Stimulated activated CD4-positive, alpha-beta T cell treated with anti-CD3 and anti-CD28 coated beads, Interleukin-15, amount 100 ng/mL, for 1 hour (primary cell): ENCODE measurements at places on chromosomes 7 and 10.

DNA sequence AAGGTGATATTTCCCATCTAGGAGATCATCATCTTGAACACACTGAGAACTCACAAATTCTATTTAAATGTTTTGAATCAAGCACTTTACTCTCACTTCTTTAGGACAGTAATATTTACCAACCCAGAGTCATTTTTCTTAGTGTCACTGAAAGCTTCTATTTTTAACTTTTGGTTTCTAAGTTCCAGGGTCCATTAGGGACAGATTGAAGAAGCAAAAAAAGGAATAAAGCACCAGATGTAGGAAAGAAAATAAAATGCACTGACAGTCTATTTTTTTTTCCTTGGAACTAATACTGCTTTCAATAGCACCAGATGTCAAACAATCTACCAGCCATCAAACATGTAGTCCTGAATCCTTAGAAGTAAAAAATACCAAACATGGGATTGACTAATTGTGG lies 526.7 kb upstream of the LRRN3 start:
- no peak for DNase-seq

GRCh38 chr7:4873071-4873944 lies 10.2 kb downstream of the RADIL start:
- DNase-seq: no peak

DNA sequence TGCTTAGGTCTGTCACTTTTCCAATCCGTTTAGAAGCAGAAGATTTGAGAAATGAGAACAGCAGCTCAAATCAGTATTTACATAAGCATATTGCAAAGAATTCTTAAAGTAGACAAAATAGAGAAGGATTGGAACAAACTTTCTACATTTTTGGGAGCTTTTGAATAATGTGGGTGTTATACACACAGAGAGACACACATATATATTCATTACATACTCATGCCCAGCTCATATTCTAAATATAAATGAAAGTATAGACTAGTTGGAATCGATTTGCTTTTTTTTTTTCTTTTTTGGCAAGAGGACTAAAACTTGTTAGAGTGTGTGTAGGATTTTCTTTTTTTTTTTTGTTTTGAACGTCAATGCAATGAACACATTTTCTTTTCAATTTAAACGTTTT lies 538.9 kb downstream of the AUTS2 start:
- DNase-seq: no peak

DNA sequence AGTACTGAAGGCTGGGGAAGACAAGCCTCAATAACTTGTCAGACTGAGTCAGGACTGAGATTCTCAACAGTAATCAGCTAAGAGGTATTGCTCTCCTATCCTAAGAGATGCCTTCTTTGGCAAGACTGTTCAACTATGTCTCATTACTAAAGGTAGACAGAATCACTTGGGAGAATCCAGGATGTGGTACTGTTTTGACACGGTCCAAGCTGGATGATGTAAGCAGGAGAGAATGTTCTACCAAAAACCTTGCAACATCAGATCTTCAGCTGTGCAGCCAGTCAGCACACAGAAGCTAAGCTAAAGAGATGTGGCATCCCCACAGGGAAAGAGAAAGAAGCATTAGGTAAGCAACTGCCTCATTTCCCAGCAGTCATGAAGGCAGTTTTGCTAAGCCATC lies 391.4 kb downstream of the NRG3 start:
- DNase-seq: no peak

DNA sequence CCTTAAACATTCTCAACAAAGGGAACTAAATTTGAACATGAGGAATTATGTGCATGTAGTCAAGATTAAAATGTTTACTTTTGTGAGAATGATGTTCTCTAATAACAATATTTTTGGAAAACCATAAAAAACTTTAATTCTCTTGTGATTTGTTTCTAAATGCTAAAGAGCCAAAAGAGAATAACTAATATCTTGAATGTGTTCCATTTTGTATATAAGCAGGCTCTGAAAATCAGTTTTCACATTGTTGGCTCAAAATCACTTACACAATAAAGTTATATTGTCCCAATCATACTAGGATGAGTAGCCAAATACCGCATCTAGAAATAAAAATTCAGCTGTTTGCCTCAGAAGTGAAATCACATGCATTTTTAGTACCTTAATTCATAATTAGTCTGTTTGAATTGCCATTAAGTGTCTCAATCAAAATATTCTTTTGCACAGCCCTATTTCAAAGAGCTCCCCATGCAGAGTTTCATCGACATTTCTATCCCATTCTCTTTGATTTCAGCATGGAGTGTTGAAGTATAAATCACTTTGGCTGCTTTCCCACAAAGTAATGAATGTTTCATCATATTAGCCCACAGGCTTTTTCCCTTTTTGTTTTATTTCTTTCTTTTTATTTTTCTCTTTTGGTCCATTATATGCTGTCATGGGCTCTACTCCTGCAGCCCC lies 420.3 kb upstream of the POM121L12 start:
- no peak for DNase-seq

- no peak for DNase-seq
These were observed 4.8 kb upstream of the DMTF1 start for GRCh38 chr7:87147500-87147899.

GRCh38 chr7:122137251-122138077 lies 6.6 kb downstream of the AASS start:
- DNase-seq: no peak

DNA sequence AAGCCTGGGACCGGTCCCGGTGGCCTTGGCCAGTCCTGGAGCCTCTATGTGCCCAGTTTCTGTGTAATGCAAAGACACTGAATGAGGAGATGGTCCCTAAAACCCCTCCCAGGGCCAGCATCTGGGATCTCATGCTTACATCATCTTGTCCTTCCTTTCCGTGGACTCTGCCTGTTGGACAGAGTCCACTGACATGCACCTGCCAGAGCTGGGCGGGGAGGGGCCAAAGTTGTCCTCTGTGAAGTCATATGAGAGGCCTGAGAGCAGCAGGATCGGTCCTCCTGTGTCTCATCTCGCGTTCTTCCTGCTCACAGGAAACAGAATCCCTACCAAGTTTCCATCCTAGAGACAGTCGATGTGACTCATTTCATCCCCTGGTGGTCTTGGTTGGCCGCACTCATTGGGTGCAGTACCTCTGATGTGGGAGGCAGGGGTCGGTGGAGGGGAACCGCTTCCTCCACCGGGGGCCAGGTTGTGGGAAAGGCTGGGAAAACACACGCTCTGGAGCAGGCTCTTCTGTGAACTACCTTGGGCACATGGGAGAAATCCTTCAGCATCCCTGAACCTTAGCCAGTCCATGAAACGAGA lies 389.6 kb upstream of the PODXL start:
- DNase-seq: no peak

DNA sequence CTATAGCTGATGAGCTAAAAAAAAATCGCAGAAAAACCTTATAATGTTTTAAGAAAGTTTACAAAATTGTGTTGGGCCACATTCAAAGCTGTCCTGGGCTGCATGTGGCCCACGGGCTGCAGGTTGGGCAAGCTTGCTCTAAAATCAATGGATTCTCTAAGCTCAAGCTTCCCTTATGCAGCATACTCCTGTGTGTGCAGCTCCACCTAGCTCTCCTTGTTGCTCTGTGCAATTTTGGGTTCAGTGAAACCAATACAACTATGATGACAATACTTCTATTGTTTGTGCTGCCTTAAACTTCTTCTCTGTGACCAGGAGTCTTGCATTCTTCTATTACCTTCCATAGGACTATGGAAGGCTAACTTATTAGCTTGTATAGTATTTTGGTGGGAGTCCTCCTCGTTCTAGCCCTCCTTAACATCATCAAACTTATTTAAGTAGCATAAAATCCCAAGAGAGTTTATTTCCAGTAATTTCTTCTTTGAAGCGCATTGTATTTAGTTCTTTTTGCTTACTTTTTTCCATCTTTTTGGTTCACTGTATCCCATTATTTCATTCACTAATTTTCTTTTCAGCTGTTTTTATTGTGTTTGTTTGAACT lies 170.9 kb upstream of the SMIM30 start:
- no peak for DNase-seq

GRCh38 chr7:17986851-17987250 lies 40.8 kb downstream of the PRPS1L1 start:
- DNase-seq: no peak

- no peak for DNase-seq
These were observed 695.5 kb downstream of the GRM8 start for GRCh38 chr7:126557271-126557670.

GRCh38 chr7:43768887-43769272 lies 10.4 kb downstream of the BLVRA start:
- no peak for DNase-seq

DNA sequence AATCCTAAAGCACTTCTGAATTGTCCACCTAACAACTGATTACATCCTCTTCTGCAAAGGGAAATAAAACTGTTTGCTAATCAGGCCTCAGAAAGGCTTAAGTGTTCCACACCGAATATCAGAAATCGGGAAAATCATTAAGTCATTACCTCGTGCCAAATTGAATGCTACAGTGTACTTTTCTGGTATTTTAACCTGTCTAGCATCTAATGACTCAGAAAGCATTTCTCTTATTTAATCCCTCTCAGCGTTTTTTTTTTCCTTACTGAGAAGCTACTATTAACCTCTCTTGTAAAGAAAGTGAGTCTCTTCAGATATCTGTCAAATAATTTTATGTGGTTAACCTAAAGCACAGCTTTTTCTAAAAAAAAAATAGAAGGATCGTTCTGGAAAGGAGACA lies 28.6 kb downstream of the VIM start:
- no peak for DNase-seq

- DNase-seq: no peak
These were observed 114.0 kb downstream of the RAB18 start for GRCh38 chr10:27618036-27618615.

DNA sequence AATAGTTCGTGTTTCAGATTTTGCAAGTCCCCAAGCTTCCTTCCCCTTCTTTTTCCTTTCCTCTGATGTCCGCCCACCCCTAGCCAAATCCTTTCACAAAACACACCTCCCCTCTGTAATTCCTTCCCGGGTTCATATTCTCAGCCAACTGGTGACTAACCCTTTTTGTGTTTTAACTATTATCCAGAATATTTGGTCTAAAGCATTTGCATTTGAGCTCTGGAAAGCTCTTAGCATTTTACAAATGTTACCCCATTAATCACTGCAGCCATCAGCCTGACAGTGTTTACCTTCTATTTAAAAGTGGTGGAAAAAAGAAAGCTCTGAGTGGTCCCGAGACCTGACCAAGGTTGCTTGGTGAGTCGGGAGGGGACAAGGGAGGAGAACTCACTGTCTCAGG lies 139.0 kb downstream of the CREB5 start:
- no peak for DNase-seq

- DNase-seq: no peak
These were observed 49.3 kb downstream of the FBXL13 start for GRCh38 chr7:103025341-103025740.

DNA sequence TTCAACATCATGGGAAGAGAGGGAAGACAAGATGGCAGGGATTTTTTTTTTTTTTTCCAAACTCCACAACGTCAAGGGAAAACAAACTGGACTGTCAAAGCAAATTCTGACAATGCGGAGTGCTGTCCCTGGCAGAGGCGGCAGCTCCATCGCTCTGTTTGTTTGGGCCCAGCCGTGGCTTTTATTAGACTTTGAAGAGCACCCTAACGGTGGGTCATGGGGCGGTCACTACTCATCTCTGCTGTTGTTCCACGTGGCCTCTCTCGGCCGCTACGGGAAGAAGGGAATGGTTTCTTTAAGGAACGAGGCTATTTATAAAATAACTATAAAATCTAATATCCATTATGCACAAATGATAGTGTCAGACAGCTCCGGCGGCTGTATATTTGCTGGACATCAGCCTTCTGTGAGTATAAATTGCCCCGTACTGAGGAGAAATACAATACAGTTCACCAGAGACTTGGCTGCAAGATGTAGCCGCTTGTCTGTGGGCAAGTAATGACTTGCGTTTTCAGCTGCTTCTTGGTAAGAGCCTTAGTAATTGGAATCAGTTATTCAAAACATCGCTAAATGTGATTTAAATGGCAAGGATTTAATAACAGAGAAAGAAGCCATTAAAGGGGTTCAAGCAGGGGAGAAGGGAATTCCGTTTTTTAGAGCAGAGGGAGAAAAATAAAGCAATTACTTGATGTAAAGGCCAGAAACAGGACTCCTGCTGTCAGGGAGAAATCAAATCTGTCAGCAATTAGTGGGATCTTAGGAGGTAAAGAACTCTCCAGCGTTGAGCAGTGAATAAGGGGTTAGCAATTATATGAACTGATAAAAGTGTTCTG lies 61.7 kb upstream of the RAB11FIP2 start:
- DNase-seq: no peak

- DNase-seq: no peak
These were observed 24.5 kb upstream of the EEPD1 start for GRCh38 chr7:36128448-36129047.

- DNase-seq: no peak
These were observed 40.5 kb downstream of the NRBF2 start for GRCh38 chr10:63173468-63174232.

DNA sequence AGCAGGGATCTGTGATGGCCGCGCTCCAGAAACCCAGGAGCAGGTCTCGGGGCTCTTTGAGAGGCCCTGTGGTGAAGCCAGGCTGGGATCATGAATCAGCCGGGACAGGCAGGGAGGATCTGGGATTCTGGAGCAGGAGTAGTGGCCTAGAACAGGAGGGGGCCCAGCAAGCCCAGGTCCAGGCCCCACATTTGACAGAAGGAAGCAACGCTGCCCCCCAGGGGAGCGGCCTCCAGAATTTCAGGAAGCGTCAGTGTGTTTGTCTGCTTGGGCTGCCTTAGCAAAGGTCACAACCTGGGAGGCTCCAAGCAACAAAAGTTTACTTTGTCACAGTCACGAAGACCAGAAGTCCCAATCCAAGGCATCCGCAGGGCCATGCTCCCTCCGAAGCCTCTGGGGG lies 36.8 kb downstream of the CLRN3 start:
- no peak for DNase-seq

DNA sequence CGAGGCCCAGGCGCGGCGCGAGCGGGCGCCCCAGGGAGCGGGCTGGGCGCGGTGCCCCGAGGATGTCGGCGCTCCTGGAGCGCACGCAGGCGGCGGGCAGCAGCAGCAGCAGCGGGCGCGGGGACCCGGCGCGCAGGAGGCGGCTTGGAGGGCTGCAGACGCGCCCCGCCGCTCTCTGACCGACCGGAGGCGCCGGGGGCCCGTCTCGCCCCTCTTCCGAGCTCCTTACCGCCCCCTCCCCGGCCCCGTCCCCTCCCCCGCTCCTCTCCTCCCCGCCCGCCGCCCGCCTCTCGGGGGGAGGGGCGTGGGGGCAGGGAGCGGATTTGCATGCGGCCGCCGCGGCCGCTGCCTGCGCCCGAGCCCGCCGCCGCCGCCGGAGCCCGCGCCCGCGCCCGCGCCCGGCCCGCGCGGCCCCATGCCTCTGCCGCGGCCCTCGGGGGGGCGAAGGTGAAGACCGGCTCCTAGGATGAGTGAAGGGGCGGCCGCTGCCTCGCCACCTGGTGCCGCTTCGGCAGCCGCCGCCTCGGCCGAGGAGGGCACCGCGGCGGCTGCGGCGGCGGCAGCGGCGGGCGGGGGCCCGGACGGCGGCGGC lies at the start of gene NRG3:
Gene NRG3, plus strand, starts transcription at position 320 of the 592 bp plus-strand sequence.
- DNase-seq: no peak

- no peak for DNase-seq
These were observed 17.6 kb downstream of the PODXL start for GRCh38 chr7:131538813-131539179.

DNA sequence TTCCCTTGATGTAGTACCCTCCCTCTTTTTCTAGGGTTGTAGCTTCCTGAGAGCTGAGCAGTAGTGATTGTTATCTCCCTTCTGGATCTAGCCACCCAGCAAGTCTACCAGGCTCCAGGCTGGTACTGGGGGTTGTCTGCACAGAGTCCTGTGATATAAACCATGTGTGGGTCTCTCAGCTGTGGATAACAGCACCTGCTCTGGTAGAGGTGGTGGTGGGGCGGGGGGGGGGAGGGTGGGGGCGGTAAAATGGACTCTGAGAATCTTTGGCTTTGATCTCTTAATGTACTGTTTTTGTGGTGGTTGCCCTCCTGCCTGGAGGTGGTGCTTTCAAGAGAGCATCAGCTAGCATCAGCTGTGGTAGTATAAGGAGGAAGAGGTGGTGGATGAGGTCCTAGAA lies 302.0 kb upstream of the CHRM2 start:
- DNase-seq: no peak
